ENCODE measurements at places on chromosomes 7 and 10.

DNA sequence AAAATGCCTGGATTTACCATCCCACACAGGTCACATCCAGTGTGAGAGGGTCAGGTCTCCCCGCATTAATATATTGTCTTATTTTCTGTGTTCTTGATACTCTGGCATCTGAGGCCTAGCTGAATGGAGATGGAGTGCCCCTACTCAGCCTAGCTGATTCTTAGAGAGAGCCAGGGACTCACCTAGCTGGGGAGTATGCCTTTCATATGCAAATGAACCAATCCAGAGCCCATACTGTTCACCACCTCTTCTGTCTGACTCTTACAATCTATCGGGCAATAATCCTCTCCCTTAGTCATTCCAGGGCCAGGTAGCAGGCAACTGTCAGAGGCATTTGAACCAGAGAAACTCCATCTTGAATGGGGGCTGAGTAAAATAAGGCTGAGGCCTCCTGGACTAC is 46.3 kb downstream of the LBX1 start:
- DNase-seq: no peak

- peak; percentile 45 for DNase-seq
Measured at GRCh38 chr7:150514748-150515222, at the start of gene GIMAP7. TSS of gene GIMAP7 (plus strand) at chr7:150514872. CDS start at chr7:150519975, 5,103 bp downstream.

GRCh38 chr10:23318359-23318758 is 26.2 kb downstream of the C10orf67 start:
- DNase-seq: no peak

GRCh38 chr7:158789842-158790241 is 39.5 kb downstream of the ESYT2 start:
- DNase-seq: no peak

GRCh38 chr7:93145354-93145753 is 2.8 kb downstream of the SAMD9L start:
- DNase-seq: no peak

DNA sequence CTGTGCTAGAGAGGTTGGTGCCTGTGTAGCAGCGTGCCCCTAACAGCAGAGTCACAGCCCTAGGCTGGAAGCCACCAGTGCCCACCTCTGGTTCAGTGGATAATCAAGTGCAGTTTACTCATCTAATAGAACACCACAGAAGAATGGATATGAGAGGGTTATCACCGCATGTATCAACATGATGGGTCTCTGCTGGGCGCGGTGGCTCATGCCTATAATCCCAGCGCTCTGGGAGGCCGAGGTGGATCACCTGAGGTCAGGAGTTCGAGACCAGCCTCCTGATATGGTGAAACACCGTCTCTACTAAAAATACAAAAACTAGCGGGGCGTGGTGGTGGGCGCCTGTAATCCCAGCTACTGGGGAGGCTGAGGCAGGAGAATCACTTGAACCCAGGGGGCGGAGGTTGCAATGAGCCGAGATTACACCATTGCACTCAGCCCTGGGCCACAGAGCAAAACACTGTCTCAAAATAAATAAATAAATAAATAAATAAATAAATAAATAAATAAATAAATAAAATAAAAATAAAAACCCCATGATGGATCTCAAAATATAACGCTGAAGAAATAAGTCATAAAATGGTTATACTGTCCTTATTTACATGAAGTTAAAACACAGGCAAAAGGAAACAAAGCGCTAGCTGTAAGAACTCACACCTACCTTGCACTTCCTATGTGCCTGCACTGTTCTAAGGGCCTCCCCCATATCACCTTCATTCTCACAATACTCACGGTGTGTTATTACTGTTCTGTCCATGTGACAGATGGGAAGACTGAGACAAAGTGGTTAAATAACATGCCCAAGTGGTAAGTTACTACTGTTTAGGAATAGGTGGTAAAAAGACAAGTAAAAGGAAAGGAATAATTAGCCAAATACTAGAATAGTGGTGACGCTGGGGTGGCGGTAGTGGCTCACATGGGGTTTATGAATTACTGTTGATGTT is 70.9 kb downstream of the AMZ1 start:
- DNase-seq: no peak

GRCh38 chr10:49579621-49580020 is 30.5 kb upstream of the SLC18A3 start:
- no peak for DNase-seq

DNA sequence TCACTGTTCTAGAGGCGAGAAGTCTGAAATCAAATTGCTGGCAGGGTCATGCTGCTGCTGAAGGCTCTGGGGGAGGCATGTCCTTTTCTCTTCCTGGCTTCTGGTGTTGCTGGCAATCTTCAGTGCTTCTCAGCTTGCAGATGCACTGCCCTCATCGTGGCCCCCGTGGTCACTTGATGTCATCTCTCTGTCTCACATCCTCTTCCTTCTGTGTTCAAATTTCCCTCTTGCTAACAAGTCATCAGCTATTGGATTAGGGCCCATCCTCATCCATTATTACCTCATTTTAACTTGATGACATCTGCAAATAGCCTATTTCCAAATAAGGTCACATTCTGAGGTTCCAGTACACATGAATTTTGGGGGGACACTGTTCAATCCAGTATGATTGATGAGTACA is 36.6 kb upstream of the SRGN start:
- peak; percentile 70 for DNase-seq

GRCh38 chr10:30742471-30742870 is 112.9 kb upstream of the LYZL2 start:
- DNase-seq: no peak

GRCh38 chr7:129845972-129846327 is 106.8 kb downstream of the UBE2H start:
- DNase-seq: no peak

GRCh38 chr7:152856351-152856750 is 96.8 kb downstream of the ACTR3B start:
- no peak for DNase-seq

- no peak for DNase-seq
Measured at GRCh38 chr10:79264942-79265341, 82.3 kb upstream of the PPIF start.

DNA sequence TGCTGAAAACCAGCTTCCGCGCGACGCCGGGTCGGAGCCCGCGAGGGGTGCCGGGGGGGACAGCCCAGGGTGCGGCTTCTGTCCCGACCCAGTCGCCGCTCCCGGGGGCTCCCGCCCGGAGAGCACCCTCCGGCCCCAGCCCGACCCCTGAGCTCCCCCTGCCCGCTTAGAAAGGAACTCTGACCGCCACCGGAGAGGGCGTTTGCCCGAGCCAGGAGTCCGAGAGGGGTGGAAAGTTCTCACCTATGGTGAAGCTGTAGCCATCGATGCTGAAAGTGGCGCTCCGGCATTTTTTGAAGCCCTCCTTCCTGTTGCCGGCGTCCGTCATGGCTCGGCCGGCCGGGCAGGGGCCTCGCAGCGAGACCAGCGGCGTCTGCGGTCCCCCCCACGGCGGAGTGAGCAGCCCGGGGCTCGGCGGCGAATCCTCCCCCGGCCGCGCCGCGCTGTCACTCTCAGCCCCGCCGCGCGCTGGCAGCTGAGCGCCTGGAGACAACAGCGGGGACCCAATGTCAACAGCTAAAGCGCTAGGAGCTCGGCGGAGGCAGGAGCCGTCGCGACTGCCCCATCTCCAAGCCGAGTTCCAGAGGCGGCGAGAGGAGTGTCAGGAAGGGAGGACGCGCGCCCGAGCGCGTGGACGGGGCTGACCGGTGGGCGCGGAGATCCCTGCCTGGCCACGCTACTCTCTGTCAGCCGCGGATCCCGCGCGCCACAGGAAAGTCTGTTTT is 191.6 kb downstream of the LSM5 start:
- no peak for DNase-seq

DNA sequence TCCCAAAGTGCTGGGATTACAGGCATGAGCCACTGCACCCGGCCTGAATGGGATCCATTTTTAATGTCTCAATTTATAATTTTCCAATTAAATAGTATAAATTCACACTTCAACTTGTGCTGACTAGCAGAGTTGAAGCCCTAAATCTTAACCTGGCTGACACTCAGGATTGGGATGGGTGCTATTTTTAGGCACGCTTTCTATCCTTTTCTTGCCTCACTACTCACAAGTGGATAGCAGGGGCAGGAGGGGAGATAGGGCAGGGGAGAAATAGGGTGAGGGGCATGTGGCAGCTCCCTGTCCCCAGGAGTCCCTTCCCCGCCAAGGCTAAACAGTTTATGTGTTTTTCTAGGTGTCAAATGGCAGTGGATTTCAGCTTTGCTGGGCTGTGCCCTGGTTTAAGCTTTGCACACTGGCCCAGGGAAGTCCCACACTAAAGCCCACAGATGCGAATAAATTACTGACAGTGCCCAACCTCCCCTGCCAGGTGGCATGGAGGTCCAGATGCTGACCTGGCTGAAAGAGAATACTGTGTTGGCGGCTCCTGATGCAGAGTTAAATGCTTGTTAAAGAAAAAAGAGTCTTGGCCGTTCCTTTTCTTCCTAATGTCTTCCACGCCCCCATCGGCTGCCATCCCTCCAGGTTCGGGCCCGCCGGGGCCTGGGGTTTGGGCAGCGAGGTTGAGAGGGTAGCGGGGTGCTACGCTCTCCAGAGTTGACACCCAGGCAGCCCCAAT is 36.2 kb upstream of the EFCAB10 start:
- no peak for DNase-seq

DNA sequence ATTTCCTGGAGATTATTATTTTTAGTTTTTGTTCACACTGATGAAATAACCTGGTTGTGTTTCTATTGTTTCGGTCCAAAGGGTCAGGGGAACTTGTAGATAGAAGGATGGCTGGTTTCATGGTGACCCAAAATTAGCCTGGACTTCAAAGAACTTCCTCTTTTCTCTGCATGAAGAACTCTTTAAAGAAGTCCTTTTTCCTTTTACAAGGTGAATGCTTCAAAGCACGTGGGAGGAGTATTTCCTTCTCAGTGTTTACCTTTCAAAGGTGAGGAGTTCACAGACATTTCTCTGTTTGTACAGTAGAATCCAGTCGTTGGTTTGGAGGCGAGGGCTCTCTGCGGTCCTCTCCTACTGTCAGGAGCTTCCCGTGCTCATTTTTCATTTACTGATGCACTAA is 561.7 kb downstream of the GATA3 start:
- DNase-seq: no peak

DNA sequence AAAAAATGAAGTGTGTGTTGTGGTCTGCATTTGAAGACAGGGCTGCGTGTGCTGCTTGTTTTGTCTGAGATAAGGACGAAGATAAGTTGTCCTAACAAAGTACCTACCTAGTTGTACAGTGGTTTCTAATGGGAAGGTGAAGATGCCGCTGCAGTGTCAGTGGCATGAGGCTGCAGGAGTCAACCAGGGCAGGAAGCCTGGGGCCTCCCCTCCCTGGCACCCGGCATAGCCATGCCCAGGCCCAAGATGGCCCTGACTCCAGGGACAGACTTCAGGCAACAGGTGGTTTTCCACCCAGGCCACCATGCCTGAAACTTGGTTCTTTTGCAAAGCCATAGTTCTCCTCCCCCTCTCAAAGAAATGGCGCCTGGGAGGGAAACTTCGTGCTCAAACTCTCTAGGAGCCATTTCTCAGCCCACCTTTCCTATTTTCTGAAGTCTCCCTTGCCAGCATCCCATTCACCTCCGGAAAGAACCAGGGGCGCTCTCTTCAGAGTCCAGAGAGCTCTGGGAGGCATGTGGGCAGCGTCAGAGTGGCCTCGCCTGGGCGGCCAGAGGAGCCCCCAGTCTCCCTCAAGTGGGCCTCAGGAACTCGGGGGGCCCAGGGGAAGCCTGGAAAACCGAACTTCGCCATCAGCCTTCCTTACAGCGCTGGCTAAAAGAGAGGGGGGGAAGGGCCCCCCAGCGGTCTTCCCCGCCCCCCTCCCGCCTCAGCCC is 2.1 kb upstream of the KAT6B start:
- no peak for DNase-seq

GRCh38 chr7:120993553-120994191 is 5.2 kb downstream of the CPED1 start:
- DNase-seq: no peak

- DNase-seq: no peak
Measured at GRCh38 chr7:69739190-69739589, 140.9 kb downstream of the AUTS2 start.

GRCh38 chr7:132377703-132378584 is 198.3 kb downstream of the PLXNA4 start:
- no peak for DNase-seq

GRCh38 chr10:36050763-36051499 is 408.8 kb upstream of the FZD8 start:
- no peak for DNase-seq

- no peak for DNase-seq
Measured at GRCh38 chr10:66843396-66843795, 82.4 kb upstream of the LRRTM3 start.

DNA sequence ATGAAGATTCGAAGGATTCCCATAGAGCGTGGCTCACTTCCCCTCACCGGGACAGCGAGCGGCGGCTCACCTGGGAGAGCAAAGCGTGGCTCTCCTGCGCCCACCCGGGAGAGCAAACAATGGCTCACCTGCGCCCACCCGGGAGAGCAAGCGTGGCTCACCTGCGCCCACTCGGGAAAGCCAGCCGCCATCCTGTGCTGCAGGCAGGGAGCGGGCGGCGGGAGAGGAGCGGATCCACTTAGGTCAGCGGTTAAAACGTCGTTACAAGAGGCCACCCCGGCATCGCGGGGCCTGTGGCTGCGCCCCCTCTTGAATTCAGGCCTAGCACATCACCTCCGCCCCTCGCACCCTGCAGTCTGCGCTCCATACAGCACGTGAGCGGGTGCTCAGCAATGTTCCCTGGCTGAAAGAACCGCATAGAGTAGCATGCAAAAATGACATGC is 461 bp upstream of the FIGNL1 start:
- DNase-seq: no peak

GRCh38 chr7:95476904-95477594 is 8.7 kb upstream of the ASB4 start:
- DNase-seq: peak; percentile 76

DNA sequence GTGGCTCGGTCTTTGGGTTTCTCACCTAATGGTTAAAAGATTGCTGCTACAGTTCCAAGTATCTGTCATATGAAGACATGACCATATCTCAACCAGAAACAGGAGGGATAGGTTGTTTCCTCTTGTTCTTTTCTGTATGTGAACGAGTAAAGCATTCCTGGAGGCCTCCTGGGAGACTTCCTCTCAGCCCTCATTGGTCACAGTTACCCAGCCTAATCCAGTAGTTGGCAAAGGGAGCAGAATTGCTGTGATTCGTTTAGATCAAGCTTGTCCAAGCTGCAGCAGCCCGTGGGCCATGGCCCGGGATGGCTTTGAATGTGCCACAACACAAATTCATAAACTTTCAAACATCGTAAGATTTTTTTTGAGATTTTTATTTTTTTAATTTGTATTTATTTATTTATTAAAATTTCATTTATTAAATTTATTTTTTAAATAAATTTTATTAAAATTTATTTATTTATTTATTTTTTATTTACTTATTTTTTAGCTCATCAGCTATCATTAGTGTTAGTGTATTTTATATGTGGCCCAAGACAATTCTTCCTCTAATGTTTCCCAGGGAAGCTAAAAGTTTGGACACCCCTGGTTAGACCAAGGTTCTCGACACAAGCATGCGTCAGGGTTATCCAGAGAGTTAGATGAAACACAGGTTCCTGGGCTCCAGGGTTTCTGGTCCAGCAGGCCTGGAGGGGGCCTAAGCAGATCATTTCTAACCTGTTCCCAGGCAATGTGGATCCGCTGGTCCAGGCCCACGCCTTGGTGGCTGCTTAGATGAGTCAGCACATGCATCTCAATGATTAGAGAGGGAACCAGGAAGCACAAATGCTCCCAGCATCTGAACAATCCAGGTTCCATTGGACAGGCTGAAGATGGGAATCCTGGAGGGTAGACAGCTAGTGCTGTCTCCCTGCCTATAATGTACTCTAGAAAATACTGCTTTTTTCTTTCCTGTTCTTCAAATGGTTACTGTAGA is 25.6 kb downstream of the CDC123 start:
- peak; percentile 35 for DNase-seq

Measured in lung microvascular endothelial cell (primary cell).